ENCODE measurements at places on chromosomes 2 and 18. TPM values are rescaled to one million over a fixed set of nuclear protein-coding genes. Genes with fewer than 3 reads are reported as not detected.

DNA sequence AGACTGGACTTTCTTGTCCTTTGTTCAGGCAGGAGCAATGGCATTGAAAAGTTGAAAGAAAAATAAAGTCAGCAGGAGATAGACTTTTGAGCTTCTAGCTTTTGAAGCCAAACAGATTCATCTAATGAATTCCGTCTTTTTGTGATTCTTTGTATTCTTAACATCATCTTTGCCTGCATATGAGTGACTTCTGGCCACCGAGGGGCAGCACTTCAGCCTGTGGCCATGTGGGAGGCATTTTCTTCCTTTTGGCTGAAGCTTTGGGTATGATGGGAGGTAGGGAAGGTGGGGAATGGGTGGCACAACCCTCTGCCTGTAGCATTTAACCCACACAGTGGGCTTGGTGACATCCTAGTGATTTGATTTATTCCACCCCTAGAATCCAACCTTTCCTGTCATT is 220.6 kb downstream of the SETBP1 start:
- no peak for DNase-seq

Gene COX5B
- 142 TPM for total RNA-seq

Gene LYPD1
- total RNA-seq = 17.4 TPM

Gene PRADC1
- 11.7 TPM for total RNA-seq

Gene IL1F10
- not detected for total RNA-seq

GRCh38 chr2:239731422-239731821 is 293.7 kb downstream of the NDUFA10 start:
- DNase-seq = no peak

Gene RAPGEF4
- total RNA-seq = 1.7 TPM

DNA sequence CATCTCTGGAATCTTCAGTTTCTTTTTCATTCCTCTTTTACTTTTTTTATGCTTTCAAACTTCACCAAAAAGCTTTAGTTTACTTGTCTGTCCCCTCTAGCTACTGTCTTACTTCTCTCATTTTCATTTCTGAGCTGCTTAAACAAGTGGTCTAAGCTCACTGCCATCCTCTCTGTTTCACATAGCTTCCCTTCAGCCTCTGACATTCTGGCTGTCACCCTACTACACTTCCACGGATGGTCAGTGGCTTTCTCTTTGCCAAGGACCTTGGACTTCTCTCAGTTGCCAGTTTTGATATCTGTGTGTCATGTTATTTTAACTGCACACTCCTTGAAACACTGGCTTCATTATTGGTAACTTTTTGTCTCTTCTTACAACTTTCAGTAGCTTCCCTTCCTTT is 176.1 kb downstream of the IKZF2 start:
- DNase-seq = no peak

Gene GPR75
- total RNA-seq = 4.7 TPM

Gene HTRA2
- total RNA-seq = 44.7 TPM

DNA sequence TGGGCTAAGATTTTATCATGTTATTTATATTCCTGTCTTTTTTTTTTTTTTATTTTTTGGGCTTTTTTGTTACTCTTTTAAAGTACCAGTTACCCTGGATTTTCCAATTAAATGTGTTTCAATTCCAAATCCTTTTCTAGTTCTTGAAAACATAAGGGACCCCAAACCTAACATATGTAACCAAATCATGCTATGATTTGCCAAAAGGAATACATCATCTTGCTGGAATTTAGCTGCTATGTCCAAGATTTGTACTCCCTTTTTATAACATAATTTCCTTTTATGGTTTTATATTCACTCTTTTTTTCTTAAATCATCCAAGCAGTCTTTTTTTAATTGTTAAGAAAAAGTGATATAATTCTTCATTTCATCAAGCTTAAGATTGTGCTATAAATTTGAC is 60.9 kb upstream of the DSEL start:
- DNase-seq = no peak

Gene TNFAIP6
- 0.75 TPM for total RNA-seq

DNA sequence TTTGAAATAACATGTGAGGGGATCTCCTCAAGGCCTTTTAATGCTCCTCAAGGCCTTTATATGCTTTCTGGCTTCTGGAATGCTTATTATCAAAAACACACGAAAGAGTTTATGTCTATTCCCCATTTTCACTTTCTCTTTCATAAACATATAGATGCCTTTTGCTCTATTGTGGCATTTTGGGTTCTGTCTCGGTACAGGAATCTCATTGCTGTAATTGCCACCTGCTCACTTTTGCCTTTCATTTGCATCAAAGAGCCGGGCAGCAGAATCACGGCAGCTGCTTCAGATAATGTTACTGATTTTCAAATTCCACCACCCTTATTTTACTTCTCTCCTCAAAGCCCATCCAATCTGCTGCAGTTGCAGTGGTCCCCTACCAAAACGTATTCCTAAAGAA is 54.8 kb upstream of the LPIN2 start:
- no peak for DNase-seq

- DNase-seq = no peak
Measured at GRCh38 chr2:9667826-9668225, 37.0 kb upstream of the YWHAQ start.

Gene GKN2
- total RNA-seq = not detected

GRCh38 chr18:45408218-45408617 is 207.1 kb upstream of the SLC14A2 start:
- DNase-seq = no peak

DNA sequence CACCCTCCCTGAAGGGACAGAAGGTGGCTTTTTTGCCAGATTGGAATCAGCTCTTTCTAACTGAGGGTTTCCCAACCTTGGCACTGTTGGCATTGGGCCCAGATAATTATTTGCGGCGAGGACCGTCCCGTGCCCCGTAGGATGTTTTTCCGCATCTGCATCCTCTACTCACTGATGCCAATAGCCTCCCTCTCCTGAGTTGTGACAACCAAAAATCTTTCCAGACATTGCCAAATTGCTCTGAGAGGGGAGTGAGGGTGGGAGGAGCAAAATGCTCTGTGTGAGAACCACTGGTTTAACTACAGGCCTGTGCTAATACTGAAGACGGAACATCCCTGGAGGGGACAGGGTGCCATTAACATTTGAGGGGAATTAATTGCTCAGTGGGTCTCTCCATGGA is 33.6 kb upstream of the GLI2 start:
- no peak for DNase-seq

DNA sequence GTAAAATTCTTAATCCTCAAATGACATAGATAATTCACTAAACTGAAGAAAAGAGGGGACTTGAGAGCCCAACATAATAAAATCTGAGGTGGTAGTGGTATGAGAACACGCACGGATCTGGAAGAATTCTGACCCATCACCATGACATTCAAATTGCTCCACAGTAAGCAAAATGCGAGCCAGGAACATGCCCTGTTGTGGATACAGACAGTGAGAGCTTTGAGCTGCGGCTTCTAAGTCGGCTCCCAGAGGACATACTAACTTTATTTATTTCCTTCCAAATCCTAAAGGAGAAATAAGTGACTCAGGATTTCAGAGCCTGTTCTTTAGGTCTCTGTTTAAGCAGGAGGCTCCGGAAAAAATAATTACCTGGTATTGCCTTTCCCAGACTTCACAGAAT is 143.4 kb upstream of the SMAD7 start:
- no peak for DNase-seq

Gene CPO
- 0.47 TPM for total RNA-seq

Gene ADRA2B
- total RNA-seq = 0.79 TPM

Gene FASTKD2
- 27.5 TPM for total RNA-seq

DNA sequence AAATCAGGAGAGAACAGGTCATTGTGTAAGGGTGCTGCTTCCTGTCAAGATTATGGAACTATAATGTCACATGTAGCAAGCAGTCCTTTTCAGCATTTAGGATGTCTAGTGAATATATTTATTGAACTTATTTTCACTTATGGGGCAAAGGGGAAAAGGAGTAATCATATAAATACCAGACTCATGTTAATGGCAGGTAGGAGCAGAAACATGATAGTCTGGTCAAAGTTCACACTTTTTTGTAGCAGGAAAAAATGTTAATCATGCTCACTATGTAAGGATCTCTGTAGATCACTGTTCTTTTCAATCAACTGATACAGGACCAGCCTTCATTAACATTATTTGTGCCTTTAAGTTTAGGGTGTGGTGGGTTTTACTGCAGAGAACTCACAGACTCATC is 219.0 kb downstream of the STK39 start:
- no peak for DNase-seq

GRCh38 chr18:59514203-59514602 is 155.1 kb upstream of the LMAN1 start:
- DNase-seq = no peak

Gene RGPD4
- 0.05 TPM for total RNA-seq

Gene REG1B
- not detected for total RNA-seq

DNA sequence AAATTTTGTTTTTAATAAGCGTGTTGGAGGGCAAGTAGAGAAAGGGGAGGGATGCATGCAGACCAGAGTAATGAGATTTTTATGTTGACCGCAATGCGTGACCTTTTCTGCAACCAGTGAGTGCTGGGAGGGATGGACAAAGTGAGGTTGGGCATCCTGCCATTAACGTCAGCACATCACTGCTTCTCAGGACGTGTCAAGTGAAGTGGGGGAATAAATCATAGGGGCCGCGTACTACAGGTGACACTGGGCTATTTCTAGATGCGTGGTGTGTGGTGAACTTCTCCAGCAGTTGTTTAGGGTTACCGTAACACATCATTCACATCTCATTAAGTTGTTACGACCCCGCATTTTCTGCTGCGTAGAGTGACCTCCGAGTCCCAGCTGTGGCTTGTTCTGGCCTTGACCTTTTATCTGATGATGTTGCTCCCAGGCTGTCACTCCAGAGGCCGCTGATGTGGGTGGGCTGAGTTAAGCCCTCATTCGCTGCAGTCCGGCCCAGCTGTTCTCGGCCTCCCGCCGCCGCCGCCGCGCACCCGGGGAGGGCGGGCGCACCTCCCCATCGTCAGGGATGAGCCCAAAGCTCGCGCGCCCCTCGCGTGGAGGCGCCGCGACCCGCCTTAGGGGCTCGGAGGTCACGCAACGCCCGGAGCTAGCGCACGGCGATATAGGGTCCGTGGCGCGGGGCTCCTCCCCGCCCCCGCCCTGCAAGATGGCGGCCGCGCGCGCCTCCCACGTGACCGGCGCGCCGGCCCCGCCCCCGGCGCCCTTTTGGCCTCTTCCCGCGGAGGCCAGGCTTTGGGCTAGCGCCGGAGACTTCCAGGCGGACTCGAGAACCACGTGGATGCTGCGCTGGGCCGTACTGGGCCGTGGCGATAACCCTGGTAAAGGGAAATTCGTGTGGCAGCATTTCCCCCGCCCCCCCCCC is 3.5 kb downstream of the ZCCHC2 start:
- peak; percentile 69 for DNase-seq

DNA sequence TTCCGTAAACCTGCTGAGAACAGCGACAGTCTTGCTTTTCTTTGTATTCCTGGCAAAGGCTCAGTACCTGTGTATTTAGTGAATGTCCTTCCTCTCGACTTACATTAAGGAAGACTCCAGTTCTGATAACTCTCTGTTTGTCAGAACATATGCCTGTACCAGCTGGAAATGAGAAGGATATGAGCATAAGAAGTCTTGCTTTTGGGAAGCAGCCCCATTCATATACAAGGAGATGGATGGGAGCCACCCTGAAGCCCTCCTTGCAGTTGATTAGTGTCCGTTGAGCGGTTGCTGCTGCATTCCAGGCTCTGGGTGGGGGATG is 59.8 kb downstream of the SH3BP4 start:
- DNase-seq = peak; percentile 42

GRCh38 chr2:134205087-134205486 is 48.8 kb upstream of the MGAT5 start:
- no peak for DNase-seq

DNA sequence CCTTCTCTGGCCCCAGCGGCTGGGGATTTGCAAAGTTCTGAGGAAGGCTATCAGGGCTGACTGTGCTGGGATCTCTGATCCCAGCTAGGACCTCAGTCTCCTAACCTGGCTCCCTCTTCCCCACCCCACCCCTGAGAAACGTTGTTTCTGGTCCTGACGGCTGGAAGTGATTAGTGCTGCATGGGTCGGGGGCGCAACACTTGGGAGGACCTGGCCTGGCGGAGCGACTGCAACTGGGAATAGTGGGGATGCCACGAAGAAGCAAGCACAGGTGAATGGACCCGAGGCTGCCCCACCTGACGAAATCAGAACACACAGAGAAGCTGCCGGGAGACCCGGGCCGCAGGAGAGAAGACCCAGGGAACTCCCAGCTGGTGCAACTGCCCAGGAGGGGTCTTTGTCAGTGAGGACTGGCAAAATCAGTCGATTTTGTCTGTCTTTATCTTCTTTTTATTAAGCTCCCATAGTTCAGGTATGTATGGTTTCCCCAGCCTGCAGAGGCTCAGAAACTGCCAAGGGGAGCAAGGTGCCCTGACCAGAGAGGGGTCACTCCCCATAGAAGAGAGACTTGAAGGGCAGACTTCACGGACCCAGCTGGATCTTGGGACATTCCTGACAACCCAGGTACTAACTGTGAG is 656 bp upstream of the LBX2 start:
- no peak for DNase-seq

Gene CEBPZOS
- not detected for total RNA-seq

Gene COL6A3
- total RNA-seq = 4.5 TPM

GRCh38 chr18:9771261-9771976 is 63.3 kb downstream of the RAB31 start:
- DNase-seq = peak; percentile 98

Gene CYP26B1
- 16.4 TPM for total RNA-seq

Gene CRYBA2
- not detected for total RNA-seq

DNA sequence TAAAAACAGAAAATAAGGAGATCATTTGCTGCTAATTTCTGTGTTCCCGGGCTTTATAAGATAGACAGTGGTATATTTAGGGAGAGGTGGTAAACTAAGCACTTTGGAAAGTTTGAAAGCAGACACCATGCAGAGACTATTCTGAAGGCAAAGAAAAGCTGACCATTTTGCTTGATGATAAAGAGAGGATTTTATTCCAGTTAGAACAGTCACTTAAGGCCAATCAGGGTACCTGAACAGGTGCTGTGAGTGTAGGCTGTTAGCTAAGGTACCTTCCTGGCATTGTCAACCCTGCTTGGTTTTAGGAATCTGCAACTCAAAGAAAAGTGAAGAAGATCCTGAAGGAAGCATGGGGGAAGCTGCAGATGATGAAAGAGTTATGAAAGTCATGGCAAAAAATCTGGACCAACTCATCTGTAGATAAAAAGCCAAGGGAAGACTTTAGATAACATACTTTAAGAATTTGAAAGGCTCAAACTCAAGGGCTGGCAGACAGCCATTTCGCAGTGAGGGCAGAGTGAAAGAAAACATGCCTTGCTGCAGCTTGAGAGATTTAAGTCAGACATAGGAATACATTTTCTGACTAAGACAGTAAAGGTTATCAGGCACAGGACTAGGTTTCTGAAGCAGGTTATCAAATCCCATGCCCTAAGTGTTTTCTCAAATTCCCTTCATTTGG is 80.1 kb upstream of the ARL5A start:
- no peak for DNase-seq

Gene CNTNAP5
- total RNA-seq = 1.1 TPM

- DNase-seq = no peak
Measured at GRCh38 chr2:234003972-234004617, 46.4 kb upstream of the SPP2 start.

- DNase-seq = no peak
Measured at GRCh38 chr2:200356857-200357384, 50.4 kb downstream of the SPATS2L start.

- DNase-seq = no peak
Measured at GRCh38 chr2:95799892-95800291, 191.7 kb downstream of the ANKRD36C start.
